Activated B cell treated with CpG ODN at 0.5 μM for 24 hours (primary cell): ENCODE measurements at places on chromosomes 4 and X. TPM values are rescaled to one million over a fixed set of nuclear protein-coding genes. Genes with fewer than 3 reads are reported as not detected.

- no peaks in the 10 kb centered on the region for H3K36me3 ChIP-seq
- DNase-seq: no peak
- H3K27me3 ChIP-seq: no peaks in the 10 kb centered on the region
- H3K4me3 ChIP-seq: no peak overlapping the region
Observed at GRCh38 chrX:45660477-45660876, 459.8 kb upstream of the DIPK2B start.

GRCh38 chr4:114479595-114479994 lies 119.0 kb upstream of the UGT8 start:
- H3K4me1 ChIP-seq: no peaks in the 10 kb centered on the region
- H3K4me3 ChIP-seq: no peak overlapping the region
- peaks cover 16% of the 10 kb centered on the region for H3K27me3 ChIP-seq
- H3K36me3 ChIP-seq: no peaks in the 10 kb centered on the region
- no peak overlapping the region for H3K27ac ChIP-seq
- no peak for DNase-seq

- H3K4me1 ChIP-seq: no peaks in the 10 kb centered on the region
- H3K27ac ChIP-seq: no peak overlapping the region
- H3K27me3 ChIP-seq: no peaks in the 10 kb centered on the region
- DNase-seq: no peak
Observed at GRCh38 chrX:108584617-108585211, 145.1 kb downstream of the COL4A5 start.

GRCh38 chr4:6693231-6694176 lies at the start of gene S100P:
TSS of gene S100P (plus strand) at chr4:6693878. CDS start at chr4:6693933, 55 bp downstream.
- peaks cover 9% of the 10 kb centered on the region for H3K36me3 ChIP-seq
- H3K27me3 ChIP-seq: peaks cover 6% of the 10 kb centered on the region
- H3K4me3 ChIP-seq: no peak within 1 kb of the TSS

Gene PRDM5
- not detected in 2 replicates for total RNA-seq

Gene SLC34A2
- not detected in 2 replicates for total RNA-seq

Gene PITX2
- total RNA-seq: not detected in 2 replicates
